WTC11 (cell line): ENCODE measurements at places on chromosomes 16 and 17. TPM values are rescaled to one million over a fixed set of nuclear protein-coding genes. Genes with fewer than 3 reads are reported as not detected.

Gene KRT24
- not detected in 3 replicates for total RNA-seq

Gene CPHXL2
- not detected in 3 replicates for total RNA-seq

Gene MT1G
- total RNA-seq: 326 to 361 TPM (median 333 TPM) in 3 replicates

Gene NLRC3
- 0.23 to 0.66 TPM (median 0.26 TPM) in 3 replicates for total RNA-seq

Gene CIBAR2
- not detected in 3 replicates for total RNA-seq

Gene VMO1
- total RNA-seq: 1.2 to 2.1 TPM (median 1.7 TPM) in 3 replicates

- H3K27me3 ChIP-seq: no peaks in the 10 kb centered on the region
- peaks cover 5% of the 10 kb centered on the region for H3K4me1 ChIP-seq
- no peak for DNase-seq
- no peak overlapping the region for H3K27ac ChIP-seq
- H3K4me3 ChIP-seq: no peak overlapping the region
These were observed 16.6 kb downstream of the ACE start for GRCh38 chr17:63493411-63493810.

DNA sequence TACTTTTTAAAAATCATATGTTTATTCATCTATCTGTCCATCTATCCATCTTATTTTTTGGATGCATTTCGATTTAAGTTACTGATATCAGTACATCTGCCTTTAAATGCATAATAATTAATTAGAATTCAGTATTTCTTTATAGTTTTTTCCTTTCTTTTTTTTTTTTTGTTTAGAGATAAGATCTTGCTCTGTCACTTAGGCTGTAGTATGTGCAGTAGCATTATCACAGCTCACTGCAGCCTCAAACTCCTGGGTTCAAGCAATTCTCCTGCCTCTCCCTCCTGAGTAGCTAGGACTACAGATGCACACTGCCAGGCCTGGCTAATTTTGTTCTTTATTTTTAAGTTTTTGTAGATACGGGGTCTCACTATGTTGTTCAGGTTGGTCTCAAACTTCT lies 133.4 kb downstream of the SSH2 start:
- H3K27ac ChIP-seq: no peak overlapping the region
- H3K27me3 ChIP-seq: no peaks in the 10 kb centered on the region
- H3K4me3 ChIP-seq: no peak overlapping the region
- no peak for DNase-seq
- H3K36me3 ChIP-seq: no peaks in the 10 kb centered on the region

DNA sequence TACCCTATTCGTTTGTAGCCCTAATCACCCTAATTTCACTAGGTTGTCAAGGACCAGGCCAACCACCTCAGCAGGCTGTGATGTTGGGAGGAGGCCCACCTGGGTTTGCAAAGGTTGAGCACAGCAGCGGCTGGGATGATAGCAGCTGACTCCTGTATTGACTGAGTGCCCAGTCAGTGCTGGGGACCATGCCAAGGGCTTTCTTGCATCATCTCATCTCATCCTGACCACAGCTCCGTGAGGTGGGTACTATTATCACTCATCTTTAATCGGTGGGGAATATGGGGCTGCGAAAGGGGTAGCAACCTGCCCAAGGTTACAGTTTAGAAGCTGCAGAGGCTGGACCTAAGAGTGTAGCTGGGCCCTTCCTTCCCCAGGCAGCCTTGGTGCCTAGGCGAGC lies 11.7 kb downstream of the ATPAF2 start:
- DNase-seq: no peak
- H3K27ac ChIP-seq: no peak overlapping the region
- H3K4me3 ChIP-seq: no peak overlapping the region

- peaks cover 31% of the 10 kb centered on the region for H3K36me3 ChIP-seq
- peaks cover 13% of the 10 kb centered on the region for H3K27me3 ChIP-seq
- H3K4me3 ChIP-seq: peak overlapping the region; percentile 41
- no peak for DNase-seq
These were observed 1.5 kb upstream of the TBCD start for GRCh38 chr17:82750241-82750908.

DNA sequence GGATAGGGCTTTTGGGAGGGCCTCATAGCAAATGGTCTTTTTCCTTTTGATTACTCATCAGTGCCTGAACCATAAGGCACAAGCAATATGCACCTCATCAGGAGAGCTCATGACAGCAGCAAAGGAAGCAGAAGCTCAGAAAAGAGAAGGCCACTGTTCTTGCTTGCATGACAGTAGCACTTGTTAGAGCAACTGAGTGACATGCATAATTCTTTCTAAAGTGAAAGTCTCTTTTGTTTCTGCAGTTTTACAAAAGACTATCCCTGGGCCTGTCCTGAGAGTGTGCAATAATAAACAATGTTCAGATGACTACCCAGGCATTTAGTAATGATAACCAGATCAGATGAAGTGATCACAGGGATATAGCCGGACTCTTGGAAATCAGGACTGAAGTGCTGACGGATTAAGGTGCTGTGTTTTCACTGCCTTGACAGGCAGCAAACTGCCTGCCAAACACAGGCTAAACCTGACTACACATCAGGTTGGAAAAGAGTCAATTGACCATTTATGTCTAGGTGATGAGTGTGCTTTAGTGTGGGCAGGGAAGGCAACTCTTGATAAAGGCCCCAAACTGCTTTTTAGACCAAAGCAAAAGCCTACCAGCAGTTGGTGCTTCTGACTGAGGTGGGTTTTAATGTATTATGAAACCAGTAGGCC lies 1860.3 kb downstream of the TP53TG3F start:
- no peak overlapping the region for H3K4me3 ChIP-seq
- no peak overlapping the region for H3K27ac ChIP-seq
- peaks cover 63% of the 10 kb centered on the region for H3K36me3 ChIP-seq
- H3K4me1 ChIP-seq: no peaks in the 10 kb centered on the region

- H3K27me3 ChIP-seq: no peaks in the 10 kb centered on the region; the same call in none of the 2 replicates
- no peak for DNase-seq
- H3K36me3 ChIP-seq: no peaks in the 10 kb centered on the region
- no peak overlapping the region for H3K27ac ChIP-seq
- no peak overlapping the region for H3K4me3 ChIP-seq
- H3K4me1 ChIP-seq: peaks cover 14% of the 10 kb centered on the region
These were observed 22.9 kb downstream of the RBFOX3 start for GRCh38 chr17:79587945-79588344.

- no peak overlapping the region for H3K4me3 ChIP-seq
- peaks cover 7% of the 10 kb centered on the region for H3K36me3 ChIP-seq
- no peak for DNase-seq
- no peaks in the 10 kb centered on the region; the same call in 1 of the 2 replicates for H3K27me3 ChIP-seq
- peaks cover 16% of the 10 kb centered on the region for H3K4me1 ChIP-seq
These were observed 251.2 kb upstream of the CDH11 start for GRCh38 chr16:65373097-65373496.
